Psoas muscle (tissue), 8 donors: ENCODE measurements at places on chromosomes 7 and 10. TPM values are rescaled to one million over a fixed set of nuclear protein-coding genes. Genes with fewer than 3 reads are reported as not detected.

Gene GFRA1
- total RNA-seq, result 9.2 TPM

Gene GARIN1A
- total RNA-seq, result 0.82 TPM

Gene CCDC136
- total RNA-seq, result 14.0 TPM

Gene RBP3
- total RNA-seq, result not detected

Gene SLC16A12
- total RNA-seq, result 1.2 TPM

Gene PTTG1IP2
- not detected for total RNA-seq

Gene COL17A1
- not detected for total RNA-seq

Gene GRM3
- total RNA-seq, result not detected

Gene CDC123
- total RNA-seq, result 46.1 TPM

Gene SCD
- 10.7 TPM for total RNA-seq

Gene PLAC9
- total RNA-seq, result 9.9 TPM

Gene STEAP2
- total RNA-seq, result 1.4 TPM

Gene ZDHHC6
- total RNA-seq, result 13.8 TPM

Gene LEP
- 0.69 TPM for total RNA-seq

Gene GRM8
- total RNA-seq, result not detected

Gene LIPJ
- total RNA-seq, result not detected

Gene GPR37
- total RNA-seq, result 0.09 TPM

Gene IGF2BP3
- total RNA-seq, result 0.28 TPM

Gene PRSS1
- total RNA-seq, result not detected

Gene OR2A1
- total RNA-seq, result not detected

Gene ENKUR
- not detected for total RNA-seq

Gene SUN1
- 125 TPM for total RNA-seq

Gene AKR1D1
- not detected for total RNA-seq

Gene C7orf57
- not detected for total RNA-seq

Gene SLC13A1
- not detected for total RNA-seq

Gene PLEKHS1
- total RNA-seq, result not detected

Gene MALRD1
- total RNA-seq, result not detected

Gene PRLHR
- not detected for total RNA-seq

Gene CLDN4
- not detected for total RNA-seq

Gene SLC26A5
- total RNA-seq, result not detected

Gene OR2A42
- total RNA-seq, result not detected

Gene ACSM6
- total RNA-seq, result not detected

Gene CPA2
- 0.32 TPM for total RNA-seq

Gene ZNF786
- 3.4 TPM for total RNA-seq

Gene DRGX
- total RNA-seq, result not detected

Gene SPDYE6
- not detected for total RNA-seq

Gene PKD2L1
- total RNA-seq, result not detected

Gene FEZF1
- total RNA-seq, result not detected

Gene SYT15
- total RNA-seq, result 2.4 TPM

Gene ERVW-1
- not detected for total RNA-seq

Gene ZCWPW1
- total RNA-seq, result 3.5 TPM

Gene ZPBP
- not detected for total RNA-seq

Gene HOXA9
- 4.9 TPM for total RNA-seq

Gene NKX1-2
- not detected for total RNA-seq

Gene TMEM270
- total RNA-seq, result not detected

Gene RHEB
- 191 TPM for total RNA-seq

Gene C10orf143
- 5.1 TPM for total RNA-seq

Gene SEMA3C
- 30.2 TPM for total RNA-seq

Gene TIMM23B
- total RNA-seq, result 40.0 TPM

Gene KLF14
- 2.2 TPM for total RNA-seq

Gene SPDYE9
- total RNA-seq, result not detected
